Fibroblast of villous mesenchyme (primary cell): ENCODE measurements at places on chromosomes 13 and 19. TPM values are rescaled to one million over a fixed set of nuclear protein-coding genes. Genes with fewer than 3 reads are reported as not detected.

OR7D2 gene
- 0.43 TPM in 1 of 2 replicates, not detected in the other for total RNA-seq

NOVA2 gene
- not detected in 2 replicates for total RNA-seq

OVOL3 gene
- total RNA-seq, result not detected in 2 replicates

CYP2A6 gene
- total RNA-seq, result not detected in 2 replicates

ZGLP1 gene
- 0.32 and 0.43 TPM in 2 replicates for total RNA-seq

ZNF224 gene
- 20.0 and 28.9 TPM in 2 replicates for total RNA-seq

IQCN gene
- total RNA-seq, result 0.86 and 0.97 TPM in 2 replicates

PTH2 gene
- not detected in 2 replicates for total RNA-seq

C13orf46 gene
- under 0.01 TPM in 2 replicates for total RNA-seq

ZNF583 gene
- total RNA-seq, result 7.1 and 9.1 TPM in 2 replicates

CEACAM7 gene
- total RNA-seq, result not detected in 2 replicates

C19orf85 gene
- not detected in 2 replicates for total RNA-seq

SIAH3 gene
- total RNA-seq, result under 0.01 TPM in 1 of 2 replicates, not detected in the other

MAMSTR gene
- 1.7 and 2.3 TPM in 2 replicates for total RNA-seq

FPR1 gene
- total RNA-seq, result not detected in 2 replicates

MED16 gene
- total RNA-seq, result 26.8 and 30.0 TPM in 2 replicates

KIR3DL1 gene
- not detected in 2 replicates for total RNA-seq

FFAR1 gene
- not detected in 2 replicates for total RNA-seq

AMH gene
- total RNA-seq, result 0.32 and 1.3 TPM in 2 replicates

SEMA6B gene
- total RNA-seq, result under 0.01 TPM in 2 replicates

CYP4F12 gene
- not detected in 2 replicates for total RNA-seq

LYPD3 gene
- total RNA-seq, result 0.43 TPM in 1 of 2 replicates, not detected in the other
